ENCODE measurements at places on chromosomes 6 and 20.
A peak's percentile ranks its signal among the peaks of the same experiment; 100 is the strongest.

- no peak for DNase-seq
Observed at GRCh38 chr6:41042226-41043055, at the start of gene TSPO2. Gene TSPO2 (plus strand): TSS chr6:41042467. CDS start chr6:41042986, 519 bp downstream.

- no peak for DNase-seq
Observed at GRCh38 chr6:148969603-148970061, 222.8 kb downstream of the UST start.

- no peak for DNase-seq
Observed at GRCh38 chr6:73085443-73085871, 139.8 kb downstream of the KHDC1L start.

- no peak for DNase-seq
Observed at GRCh38 chr20:36313926-36314325, 7.8 kb downstream of the DLGAP4 start.

- no peak for DNase-seq
Observed at GRCh38 chr6:133752129-133752528, 136.8 kb upstream of the TCF21 start.

DNA sequence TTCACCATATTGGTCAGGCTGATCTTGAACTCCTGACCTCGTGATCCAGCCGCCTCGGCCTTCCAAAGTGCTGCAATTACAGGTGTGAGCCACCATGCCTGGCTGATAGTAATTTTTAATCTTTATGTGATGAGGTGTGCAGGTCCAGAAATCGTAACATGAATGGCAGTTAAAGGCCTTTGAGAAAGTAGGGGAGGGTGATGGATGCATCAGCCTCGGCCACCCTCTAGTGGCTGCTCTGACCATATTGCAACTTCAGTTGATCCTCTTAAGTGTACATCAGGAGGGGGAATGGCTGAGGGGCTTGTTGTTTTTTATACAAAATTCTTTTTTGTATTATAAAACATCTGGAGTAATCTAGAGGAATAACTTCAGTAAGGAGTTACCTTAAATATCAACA is 193.0 kb downstream of the ZFAND3 start:
- DNase-seq: peak; percentile 33

- no peak for DNase-seq
Observed at GRCh38 chr6:40376113-40376650, 211.0 kb downstream of the LRFN2 start.

GRCh38 chr6:26123675-26123946 is 36.4 kb downstream of the HFE start:
- DNase-seq: no peak

- DNase-seq: no peak
Observed at GRCh38 chr6:93088621-93089501, 330.5 kb downstream of the EPHA7 start.

- DNase-seq: no peak
Observed at GRCh38 chr6:157229713-157230112, 93.6 kb downstream of the TMEM242 start.

DNA sequence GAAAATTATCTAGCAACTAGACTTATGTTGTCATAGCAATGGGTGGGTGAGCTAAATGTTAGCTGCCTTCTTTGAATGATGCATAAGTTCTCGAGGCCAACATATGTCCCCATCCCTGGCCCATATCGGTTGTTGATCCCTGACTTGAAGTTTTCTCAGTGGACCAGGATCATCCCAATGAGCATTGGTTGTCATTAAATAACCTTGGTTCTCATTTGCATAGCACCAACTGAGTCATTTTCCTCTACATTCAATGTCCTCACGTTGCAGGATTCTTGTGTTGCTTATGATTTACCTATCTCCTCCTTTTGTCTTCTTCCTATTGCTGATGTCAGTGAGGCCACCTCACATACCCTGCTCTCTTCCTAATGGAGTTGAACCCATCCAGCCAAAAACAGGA is 12.1 kb upstream of the AHCY start:
- no peak for DNase-seq

DNA sequence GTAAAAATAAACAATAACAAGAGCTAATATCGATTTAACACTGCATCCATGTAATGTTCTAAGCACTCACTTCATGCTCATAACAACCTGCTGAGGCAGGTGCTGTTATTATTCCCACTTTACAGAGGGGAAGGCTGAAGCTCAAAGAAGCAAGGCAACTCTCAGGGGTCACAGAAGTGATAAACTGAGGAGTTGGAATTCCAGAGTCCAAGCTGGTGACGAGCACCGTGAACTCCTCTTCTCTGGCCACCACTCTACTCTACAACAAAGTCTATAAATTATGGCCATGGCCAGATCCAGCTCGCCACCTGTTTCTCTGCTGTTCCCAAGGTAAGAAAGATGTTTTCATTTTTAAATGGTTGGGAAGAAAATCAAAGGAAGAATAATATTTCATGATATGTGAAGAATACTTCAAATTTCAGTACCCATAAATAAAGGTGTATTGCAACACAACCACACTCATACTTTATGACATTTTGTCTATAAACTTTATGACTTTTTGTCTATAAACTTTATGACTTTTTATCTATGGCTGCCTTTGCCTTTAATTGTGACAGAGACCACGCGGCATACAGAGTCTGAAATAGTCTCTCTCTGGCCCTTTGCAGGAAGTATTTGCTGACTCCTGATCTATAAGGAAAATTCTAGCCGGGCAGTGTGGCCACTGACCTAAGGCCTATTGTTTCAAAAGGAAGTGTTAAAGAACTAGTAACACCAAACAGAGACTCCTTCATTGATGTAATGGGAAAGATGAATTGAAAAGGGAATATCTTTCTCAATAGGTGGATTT is 113.2 kb upstream of the KCNG1 start:
- DNase-seq: no peak

DNA sequence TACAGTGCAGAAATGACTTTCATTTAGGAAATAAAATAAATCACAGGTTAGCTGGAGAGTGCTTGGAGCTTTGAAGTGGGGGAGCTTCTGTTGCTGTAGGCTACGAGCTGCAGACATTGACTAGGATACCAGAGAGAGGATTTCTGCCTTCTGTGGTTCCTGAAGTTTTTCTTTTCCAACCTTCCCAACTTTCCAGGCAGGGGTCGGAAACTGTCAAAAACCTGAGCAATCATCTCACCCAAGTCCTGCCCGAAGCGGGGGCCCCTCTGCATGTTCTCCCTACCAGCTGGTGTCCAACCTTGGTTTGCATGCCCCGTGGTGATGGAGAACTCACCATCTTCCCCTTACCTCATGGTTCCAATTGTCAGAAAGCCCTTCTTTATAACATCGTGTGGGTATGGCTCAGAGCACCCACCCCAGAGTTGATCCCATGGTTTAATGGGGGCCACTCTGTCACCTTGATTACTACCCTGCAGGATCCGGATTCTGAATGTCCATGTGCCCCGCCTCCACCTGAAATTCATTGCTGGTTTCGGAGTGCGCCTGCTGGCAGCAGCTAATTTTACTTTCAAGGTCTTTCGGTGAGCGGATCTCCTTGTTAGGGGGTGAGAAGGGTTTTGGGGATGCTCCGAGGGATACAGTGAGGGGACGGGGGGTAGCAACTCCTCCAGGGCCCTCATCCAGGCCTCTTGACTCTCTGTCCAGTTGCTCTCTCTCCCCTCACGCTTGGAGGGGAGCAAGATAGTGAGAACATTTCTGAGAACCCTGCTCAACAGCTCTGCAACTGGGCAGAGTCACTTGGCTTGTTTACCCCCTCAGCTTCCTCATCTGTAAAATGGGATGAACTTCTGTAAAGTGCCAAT is 5.1 kb downstream of the BPIFB2 start:
- DNase-seq: no peak

DNA sequence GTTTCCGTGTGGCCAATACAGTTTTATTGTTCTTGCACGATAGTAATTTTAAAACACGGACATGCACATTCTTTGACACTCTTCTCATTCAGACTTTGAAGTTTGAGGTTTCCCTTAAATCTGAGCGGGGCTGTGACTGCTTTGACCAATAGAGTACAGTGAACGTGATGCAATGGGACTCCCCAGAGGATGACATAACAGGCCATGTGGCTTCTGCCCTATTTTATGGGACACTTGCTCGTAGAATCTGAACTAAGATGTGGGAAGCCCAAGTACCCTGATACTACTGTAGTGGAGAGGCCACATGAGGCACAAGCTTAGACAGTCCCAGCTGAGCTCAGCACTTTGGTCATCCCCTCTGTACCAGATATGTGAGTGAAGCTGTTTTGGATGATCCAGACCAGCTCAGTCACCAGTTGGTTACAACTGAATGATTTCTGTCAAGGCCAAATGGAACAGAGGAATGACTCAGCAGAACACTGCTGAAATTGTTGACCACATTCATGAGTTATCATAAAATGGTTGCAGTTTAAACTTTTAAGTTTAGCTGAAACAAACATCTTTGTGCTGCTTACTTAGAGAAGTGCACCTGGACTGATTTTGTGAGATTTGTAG is 279.4 kb downstream of the RFPL4B start:
- DNase-seq: no peak

GRCh38 chr6:44528716-44529115 is 141.2 kb downstream of the CDC5L start:
- no peak for DNase-seq

DNA sequence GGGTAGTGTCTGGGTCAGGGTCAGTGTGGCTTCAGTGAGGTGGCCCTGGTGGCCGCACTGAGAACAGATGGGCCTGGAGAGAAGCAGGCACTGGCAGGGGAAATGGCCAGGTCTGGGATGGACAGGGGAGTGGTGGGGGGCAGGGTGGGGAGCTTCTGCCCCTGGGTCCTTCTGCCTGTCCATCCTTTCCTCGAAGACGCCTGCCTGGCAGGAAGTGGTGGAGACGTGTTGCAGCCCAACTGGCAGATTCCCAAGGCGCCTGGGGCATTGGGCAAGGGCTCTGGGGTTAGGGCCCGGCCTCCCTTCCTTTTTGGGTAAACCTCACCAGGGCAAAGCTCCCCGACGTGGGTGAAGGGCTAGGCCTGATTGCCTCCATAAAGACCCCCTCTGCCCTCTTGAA is 10.4 kb downstream of the SRC start:
- peak; percentile 55 for DNase-seq

DNA sequence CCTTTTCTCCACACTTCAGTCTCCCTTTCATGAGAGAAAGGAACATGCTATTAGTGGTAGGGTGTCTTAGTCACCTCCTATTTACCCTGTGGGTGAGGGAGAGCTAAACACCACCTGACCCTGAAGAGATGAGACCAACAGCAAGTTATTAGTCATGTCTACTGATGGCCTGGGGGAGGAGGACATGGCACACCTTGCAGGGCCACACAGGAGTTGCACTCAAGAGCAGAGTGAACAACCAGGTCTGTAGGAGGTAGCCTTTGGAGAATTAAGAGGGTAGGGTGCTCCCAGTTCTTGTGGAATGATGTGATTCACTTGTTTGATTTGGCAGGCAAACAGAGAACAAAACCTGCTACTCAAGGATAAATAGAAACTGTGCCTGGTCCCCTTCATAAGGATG is 82.7 kb upstream of the FABP7 start:
- no peak for DNase-seq

All from ovary (tissue), 10 donors.